Stimulated activated CD4-positive, alpha-beta T cell treated with anti-CD3 and anti-CD28 coated beads, Interleukin-1b, Interleukin-23, amount 100 ng/mL, for 4 hours (primary cell): ENCODE measurements at places on chromosomes 5 and 9.

- no peak for DNase-seq
Observed at GRCh38 chr5:104708027-104708426, 1145.4 kb upstream of the NUDT12 start.

DNA sequence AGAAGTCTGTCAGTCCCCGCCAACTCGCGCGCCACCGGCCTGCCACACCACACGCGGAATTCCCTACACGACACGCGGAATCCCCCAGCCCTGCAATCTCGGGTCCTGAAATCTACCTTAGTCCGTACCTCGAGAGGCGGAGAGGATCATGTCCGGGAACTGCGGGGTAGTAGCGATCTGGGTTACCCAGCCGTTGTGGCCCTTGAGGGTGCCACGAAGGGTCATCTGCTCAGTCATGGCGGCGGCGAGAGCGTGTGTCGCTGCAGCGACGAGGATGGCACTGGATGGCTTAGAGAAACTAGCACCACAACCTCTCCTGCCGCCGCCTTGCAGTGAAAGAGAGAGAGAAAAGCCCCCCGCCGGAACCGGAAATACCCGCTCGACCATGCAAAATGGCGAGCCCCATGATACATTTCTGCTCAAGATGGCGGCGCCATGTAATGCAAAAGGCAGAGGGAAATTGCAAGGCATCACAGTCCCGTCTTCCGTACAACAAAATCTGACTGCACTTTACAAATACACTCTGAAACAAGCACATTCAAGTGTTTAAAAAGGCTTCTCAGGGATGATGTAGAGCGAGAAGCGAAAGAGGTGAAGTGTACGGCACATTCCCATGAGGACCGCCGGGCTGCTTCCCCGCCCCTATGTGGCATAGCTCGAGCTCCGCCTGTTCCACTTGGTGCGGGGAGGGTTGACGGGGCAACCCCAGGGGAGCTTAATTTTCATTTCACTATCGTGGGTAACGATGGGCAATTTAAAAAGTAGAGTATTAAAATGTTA lies at the start of gene RACK1:
Gene RACK1, minus strand, starts transcription at position 343 of the 780 bp plus-strand sequence. Its CDS starts 106 bp downstream, at position 237.
- DNase-seq: peak; percentile 77

GRCh38 chr5:73354406-73354805 lies 94.2 kb downstream of the FOXD1 start:
- no peak for DNase-seq

DNA sequence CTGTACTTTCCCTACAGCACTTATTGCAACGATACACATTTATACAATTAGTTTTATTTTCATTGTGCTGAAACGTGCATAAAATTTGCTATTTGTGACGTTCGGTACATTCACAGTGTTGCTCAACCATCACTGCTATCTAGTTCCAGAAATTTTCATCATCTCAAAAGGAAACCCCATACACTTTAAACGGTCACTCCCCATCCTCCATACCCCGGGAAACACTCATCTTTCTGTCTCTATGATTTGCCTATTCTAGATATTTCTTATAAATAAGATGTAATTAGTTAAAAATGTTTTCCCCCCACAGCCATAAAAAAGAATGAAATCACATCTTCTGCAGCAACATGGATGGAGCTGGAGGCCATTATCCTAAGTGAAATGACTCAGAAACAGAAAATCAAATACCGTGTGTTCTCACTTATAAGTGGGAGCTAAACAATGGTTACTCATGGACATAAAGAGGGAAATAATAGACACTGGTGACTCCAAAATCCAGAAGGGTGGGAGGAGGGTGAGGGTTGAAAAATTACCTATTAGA lies 40.2 kb upstream of the TEX48 start:
- DNase-seq: no peak

DNA sequence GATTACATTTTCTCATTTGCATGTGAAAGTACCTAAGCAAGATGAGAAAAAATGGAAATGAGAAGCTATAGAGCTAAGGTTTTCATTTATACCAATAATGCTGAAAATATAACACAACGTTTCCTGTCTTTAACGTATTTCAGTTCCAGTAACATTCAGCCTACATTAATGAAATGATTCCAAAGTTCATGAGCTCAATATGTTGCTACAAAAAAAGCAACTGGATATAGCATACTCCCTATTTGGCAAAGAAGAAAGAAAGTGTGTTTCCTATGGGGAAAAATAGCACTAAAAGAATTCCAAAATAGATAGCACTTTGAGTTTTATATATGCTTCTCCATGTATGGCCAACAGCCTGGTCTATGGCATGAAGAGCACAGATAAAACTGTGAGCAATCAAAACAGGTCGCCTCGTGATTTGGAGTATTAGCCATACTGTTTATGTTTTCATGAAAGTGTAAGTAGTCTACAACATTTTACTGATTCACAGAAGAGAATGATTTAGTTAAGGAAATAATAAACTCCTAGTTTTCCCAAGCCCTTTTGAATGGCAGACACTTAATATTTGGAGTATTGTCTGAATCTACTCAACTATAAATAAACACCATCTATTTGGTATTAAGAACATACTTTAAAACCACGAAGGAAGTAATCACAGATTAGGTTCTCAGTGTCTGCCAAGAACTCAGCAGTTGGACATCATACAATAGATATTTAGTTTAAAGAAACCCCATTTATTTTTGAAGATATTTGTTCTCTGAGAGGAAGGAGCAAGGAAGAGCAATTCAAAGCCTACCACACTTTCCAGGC lies 258.7 kb upstream of the RASA1 start:
- DNase-seq: no peak

GRCh38 chr5:167633931-167634341 lies 657.5 kb upstream of the WWC1 start:
- no peak for DNase-seq
